ENCODE measurements at places on chromosomes 11 and 22.

- H3K36me3 ChIP-seq = no peaks in the 10 kb centered on the region
- no peaks in the 10 kb centered on the region for H3K27me3 ChIP-seq
- peaks cover 28% of the 10 kb centered on the region for H3K4me1 ChIP-seq
- H3K27ac ChIP-seq = peak overlapping the region; percentile 88
- peak; percentile 68 for DNase-seq
- no peak overlapping the region for H3K4me3 ChIP-seq
These were observed 4.9 kb downstream of the APOL3 start for GRCh38 chr22:36155702-36156101.

- peak overlapping the region; percentile 54 for H3K27ac ChIP-seq
- no peaks in the 10 kb centered on the region for H3K27me3 ChIP-seq
- H3K4me1 ChIP-seq = peaks cover 9% of the 10 kb centered on the region
These were observed 24.0 kb downstream of the SLCO2B1 start for GRCh38 chr11:75174781-75175370.

DNA sequence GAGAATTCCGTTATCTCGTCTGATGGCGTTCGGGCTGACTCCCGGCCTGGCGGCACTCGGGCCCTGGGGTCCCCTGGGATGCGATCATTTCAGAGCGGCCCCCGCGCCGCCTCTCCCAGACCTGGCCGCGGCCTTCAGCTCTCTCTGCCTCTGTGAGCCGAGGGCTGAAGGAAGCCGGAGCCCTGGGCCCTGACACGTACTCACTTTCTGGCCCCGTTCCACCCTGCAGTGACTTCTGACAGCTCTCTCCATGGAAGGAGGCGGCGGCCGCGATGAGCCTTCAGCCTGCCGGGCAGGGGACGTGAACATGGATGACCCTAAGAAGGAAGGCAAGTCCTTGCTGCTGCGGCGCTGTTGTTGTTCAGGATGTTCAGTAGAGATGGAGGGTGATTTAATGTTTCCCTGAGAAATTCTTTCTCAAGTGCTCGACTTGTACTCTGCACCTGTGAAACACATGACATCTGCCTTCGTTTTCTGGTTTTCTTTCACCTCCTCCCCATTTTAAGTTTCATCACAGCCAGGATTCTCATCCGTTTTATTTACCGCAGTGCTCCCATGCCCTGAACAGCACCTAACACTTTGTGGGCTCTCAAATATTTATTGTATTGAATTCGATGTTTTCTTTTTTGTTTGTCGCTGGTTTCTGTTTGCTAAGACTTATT, 612 bp downstream of the GTSE1 start:
- peak overlapping the region; percentile 69 for H3K4me3 ChIP-seq
- H3K4me1 ChIP-seq = peaks cover 25% of the 10 kb centered on the region
- H3K27me3 ChIP-seq = no peaks in the 10 kb centered on the region
- peaks cover 23% of the 10 kb centered on the region for H3K36me3 ChIP-seq
- no peak overlapping the region for H3K27ac ChIP-seq

GRCh38 chr22:29217827-29218757, 12.4 kb downstream of the EMID1 start:
- H3K36me3 ChIP-seq = peaks cover 53% of the 10 kb centered on the region
- H3K27ac ChIP-seq = no peak overlapping the region
- no peaks in the 10 kb centered on the region for H3K27me3 ChIP-seq

DNA sequence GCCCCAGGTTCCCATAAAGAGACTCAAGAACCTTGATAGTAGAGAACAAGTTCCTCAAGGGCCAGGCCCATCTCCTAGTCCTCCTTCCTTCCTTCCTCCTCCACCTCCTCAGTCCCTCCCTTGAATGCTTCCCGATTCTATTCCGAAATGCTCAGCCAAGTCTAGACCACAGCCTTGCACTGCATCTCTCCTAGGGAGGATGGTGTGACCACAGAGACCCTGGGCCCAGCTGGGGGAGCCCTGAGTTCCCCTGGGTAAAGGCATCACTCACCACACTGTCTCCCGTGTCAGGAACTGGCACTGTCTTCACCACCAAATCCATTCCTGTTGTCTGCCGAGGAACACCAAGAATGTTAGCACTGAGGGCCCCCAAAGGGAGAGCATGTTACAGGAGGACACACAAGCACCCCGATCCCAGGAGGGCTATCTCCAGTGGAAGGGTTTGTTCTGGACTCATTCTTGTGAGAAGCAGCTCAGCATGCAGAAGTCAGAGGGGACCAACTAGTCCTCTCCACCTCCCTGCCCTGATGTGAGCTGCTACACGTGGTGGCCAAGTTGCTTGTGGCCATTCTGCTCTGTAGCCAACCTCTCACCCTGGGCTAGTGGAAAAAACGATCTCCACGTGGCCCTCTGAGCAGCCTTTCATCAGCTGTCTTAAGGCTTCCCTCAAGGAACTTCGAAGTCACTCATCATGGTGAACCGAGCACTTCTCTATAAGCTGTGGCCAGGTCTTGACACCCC, 8.7 kb downstream of the IFT27 start:
- DNase-seq = no peak
- no peaks in the 10 kb centered on the region for H3K27me3 ChIP-seq
- H3K36me3 ChIP-seq = peaks cover 70% of the 10 kb centered on the region
- peaks cover 7% of the 10 kb centered on the region for H3K4me1 ChIP-seq

DNA sequence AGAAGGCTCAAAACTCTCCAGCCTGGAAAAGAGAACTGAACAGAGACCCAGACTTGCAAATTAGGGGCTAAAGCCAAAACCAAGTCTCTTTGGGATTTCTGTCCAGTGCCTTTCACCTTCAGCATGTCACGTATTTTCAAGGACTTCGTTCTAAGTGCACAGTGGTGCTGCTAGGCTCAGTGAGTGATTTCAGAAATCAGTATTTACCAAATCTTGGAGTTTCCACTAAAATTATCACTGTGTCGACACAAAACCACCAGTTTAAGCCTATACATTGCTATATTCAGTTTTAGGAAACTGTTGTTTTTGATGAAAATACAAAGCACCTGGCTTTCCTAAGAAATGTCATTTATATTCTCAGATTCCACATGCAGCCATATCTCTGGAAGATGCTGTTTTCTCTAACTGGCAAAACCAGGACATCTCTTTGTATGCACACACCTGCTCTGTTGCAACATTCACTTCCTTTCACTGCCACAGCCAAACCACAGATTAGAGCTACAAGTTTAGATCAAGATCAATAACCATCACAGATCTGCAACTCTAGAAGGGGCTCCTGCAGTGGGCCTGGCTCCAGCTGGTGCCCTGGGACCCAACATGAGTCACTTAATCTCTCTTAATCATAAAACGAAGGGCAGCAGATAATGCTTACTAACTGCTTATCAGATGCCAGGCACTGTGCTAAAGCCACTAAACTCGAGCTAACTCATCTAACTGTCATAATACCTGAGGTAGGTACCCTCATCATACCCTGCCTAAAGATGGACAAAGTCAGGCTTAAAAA, 22.3 kb downstream of the SMCO4 start:
- H3K27me3 ChIP-seq = no peaks in the 10 kb centered on the region
- H3K27ac ChIP-seq = no peak overlapping the region
- DNase-seq = no peak
- peaks cover 8% of the 10 kb centered on the region for H3K4me1 ChIP-seq
- H3K4me3 ChIP-seq = no peak overlapping the region

DNA sequence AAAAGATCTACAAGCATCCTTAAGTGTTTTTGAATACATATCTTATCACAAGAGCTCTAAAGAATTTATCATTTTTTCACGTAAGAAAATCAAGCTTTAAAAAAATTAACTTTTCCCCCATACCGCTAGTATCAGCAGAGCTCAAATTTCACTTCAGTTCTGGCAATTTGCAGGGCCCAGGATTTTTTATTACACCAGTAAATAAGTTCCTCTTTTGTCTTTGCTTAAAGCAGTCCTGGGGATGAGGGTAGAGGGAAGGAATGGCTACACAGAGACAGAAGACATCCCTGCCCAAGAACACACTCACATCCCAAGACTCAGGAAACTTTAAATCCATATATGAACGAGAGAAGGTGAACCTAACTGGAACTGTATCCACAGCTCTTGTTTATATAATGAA, 22.6 kb upstream of the SORL1 start:
- peaks cover 7% of the 10 kb centered on the region for H3K4me1 ChIP-seq
- no peak for DNase-seq
- H3K27me3 ChIP-seq = peaks cover 3% of the 10 kb centered on the region
- H3K4me3 ChIP-seq = no peak overlapping the region
- no peak overlapping the region for H3K27ac ChIP-seq

GRCh38 chr11:114762408-114762807, 84.1 kb downstream of the NXPE2 start:
- no peaks in the 10 kb centered on the region for H3K4me1 ChIP-seq
- DNase-seq = peak; percentile 22
- H3K4me3 ChIP-seq = no peak overlapping the region
- H3K36me3 ChIP-seq = no peaks in the 10 kb centered on the region
- no peak overlapping the region for H3K27ac ChIP-seq
- no peaks in the 10 kb centered on the region for H3K27me3 ChIP-seq

GRCh38 chr11:75800728-75801361, 14.2 kb upstream of the UVRAG start:
- no peak for DNase-seq
- no peak overlapping the region for H3K4me3 ChIP-seq
- H3K4me1 ChIP-seq = peaks cover 8% of the 10 kb centered on the region
- H3K36me3 ChIP-seq = peaks cover 11% of the 10 kb centered on the region
- H3K27me3 ChIP-seq = no peaks in the 10 kb centered on the region

DNA sequence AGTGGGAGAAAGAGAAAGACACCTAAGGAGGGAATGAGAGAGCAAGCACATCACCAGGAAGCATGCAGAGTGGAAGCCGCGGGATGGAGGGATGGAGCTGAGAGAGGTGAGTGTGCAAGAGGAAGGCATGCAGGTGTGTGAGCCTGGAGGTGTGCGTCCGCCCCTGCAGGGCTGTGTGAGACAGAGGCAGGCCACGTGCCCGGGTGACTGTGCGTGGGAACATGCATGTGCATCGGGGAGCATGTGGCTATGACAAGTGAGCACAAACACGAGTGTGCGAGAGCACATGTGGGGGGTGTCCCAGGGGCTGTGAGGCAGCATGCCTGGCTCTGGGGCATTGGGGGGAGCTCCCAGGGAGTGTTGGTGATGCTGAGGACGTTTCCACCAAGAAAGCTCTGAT, 29.9 kb downstream of the PTPN5 start:
- H3K4me1 ChIP-seq = no peaks in the 10 kb centered on the region
- no peak overlapping the region for H3K27ac ChIP-seq
- no peak for DNase-seq
- no peak overlapping the region for H3K4me3 ChIP-seq
- peaks cover 17% of the 10 kb centered on the region for H3K36me3 ChIP-seq

GRCh38 chr22:49510718-49511117, 317.0 kb downstream of the BRD1 start:
- no peak overlapping the region for H3K27ac ChIP-seq
- H3K4me3 ChIP-seq = no peak overlapping the region
- peaks cover 14% of the 10 kb centered on the region for H3K4me1 ChIP-seq
- no peaks in the 10 kb centered on the region for H3K27me3 ChIP-seq

- H3K27ac ChIP-seq = no peak overlapping the region
- H3K4me1 ChIP-seq = peaks cover 4% of the 10 kb centered on the region
- H3K36me3 ChIP-seq = no peaks in the 10 kb centered on the region
- H3K27me3 ChIP-seq = no peaks in the 10 kb centered on the region
- no peak for DNase-seq
These were observed 25.4 kb downstream of the SIK3 start for GRCh38 chr11:117072517-117073461.

DNA sequence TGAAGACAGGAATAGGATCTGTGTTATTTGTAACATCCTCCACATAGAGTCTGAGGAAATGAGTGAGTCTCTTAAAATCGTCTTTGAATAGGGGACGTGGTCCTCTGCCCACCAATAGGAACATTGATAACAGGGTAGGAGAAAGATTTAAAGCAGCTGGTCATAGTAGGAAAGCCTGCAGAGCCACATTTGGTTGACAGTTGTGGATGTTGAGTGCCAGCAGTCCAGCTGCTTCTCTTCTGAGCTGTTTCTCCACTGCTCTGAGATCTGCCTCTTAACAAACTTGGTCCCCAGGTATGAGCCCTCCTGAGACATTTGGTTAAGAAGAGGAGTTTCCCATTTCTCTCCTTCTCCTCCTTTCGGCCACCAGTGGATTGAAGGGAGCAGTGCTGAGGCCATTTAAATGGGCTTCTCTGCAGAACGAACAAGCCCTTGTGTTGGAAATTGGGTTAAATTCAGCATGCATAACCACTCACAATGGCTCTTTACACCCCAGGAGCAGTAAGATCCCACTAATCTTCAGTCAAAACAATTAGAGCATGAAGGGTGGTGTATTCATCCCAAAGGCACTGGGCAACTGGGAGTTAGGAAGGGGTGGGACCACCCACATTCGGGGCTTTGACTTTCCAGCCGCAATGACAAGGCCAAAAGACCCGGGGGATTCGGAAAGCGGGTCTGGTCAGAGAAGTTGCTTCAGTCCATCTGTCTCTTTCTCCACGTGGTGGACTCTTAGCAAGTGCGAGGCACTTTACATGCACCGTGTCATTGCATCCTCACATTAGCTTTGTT, 32.3 kb downstream of the MIAT start:
- H3K4me3 ChIP-seq = no peak overlapping the region
- no peak overlapping the region for H3K27ac ChIP-seq
- H3K36me3 ChIP-seq = no peaks in the 10 kb centered on the region
- no peak for DNase-seq
- no peaks in the 10 kb centered on the region for H3K27me3 ChIP-seq

DNA sequence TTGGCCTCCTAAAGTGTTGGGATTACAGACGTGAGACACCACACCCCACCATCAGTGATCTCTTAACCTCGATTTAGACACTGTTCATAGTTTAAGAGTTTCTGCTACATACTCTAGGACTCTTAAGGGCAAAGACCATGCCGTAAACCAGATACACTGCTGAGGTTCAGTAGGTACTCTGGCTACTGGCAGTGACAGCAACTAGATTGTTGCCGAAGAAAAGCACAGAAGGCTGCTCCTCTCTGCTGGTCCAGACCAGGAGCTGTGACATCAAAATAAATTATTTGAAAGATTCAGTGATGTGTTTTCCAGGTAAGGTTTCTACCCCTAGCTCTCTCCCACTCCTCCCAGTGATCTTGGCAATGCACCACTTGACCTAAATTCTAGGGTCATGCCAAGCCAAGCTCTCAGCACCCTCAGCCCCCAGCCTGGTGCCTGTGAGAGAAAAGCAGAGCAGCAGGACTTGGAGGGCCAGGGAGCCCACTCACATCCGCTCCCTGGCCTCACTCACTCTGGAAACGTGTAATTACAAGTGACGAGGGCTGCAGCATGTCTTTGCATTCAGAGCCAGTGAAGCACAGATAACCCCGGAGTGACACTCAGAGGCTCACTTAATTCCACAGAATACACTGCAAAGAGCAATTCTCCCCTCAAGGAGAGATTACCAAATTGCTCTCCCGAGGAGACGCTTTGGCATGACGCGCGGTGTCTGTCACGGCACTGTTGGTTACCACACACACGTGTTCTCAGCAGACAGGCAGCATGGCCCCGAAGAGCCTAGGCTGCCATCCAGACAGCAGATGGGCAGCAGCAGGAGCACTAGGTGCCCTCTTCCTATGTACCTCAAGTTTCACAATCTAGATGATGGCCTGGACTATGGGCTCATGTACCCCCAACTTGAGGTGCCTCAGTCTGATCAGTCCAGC, 96.9 kb upstream of the PITPNB start:
- H3K4me1 ChIP-seq = peaks cover 63% of the 10 kb centered on the region
- DNase-seq = peak; percentile 70
- no peak overlapping the region for H3K4me3 ChIP-seq
- H3K27me3 ChIP-seq = no peaks in the 10 kb centered on the region
- no peak overlapping the region for H3K27ac ChIP-seq
- peaks cover 35% of the 10 kb centered on the region for H3K36me3 ChIP-seq

- peaks cover 39% of the 10 kb centered on the region for H3K4me1 ChIP-seq
- no peak overlapping the region for H3K27ac ChIP-seq
- H3K36me3 ChIP-seq = no peaks in the 10 kb centered on the region
These were observed 340.5 kb downstream of the TENM4 start for GRCh38 chr11:79100093-79100910.

All from spinal cord (tissue), 10 donors.